ENCODE measurements at places on chromosomes 2 and 18.

GRCh38 chr2:67255933-67256615 is 141.1 kb upstream of the ETAA1 start:
- H3K4me3 ChIP-seq, result no peak overlapping the region
- DNase-seq, result no peak
- H3K27me3 ChIP-seq, result no peaks in the 10 kb centered on the region
- no peak overlapping the region for H3K27ac ChIP-seq
- no peaks in the 10 kb centered on the region for H3K4me1 ChIP-seq

- H3K27ac ChIP-seq, result no peak overlapping the region
- no peaks in the 10 kb centered on the region for H3K36me3 ChIP-seq
- no peak for DNase-seq
- H3K27me3 ChIP-seq, result no peaks in the 10 kb centered on the region
- no peak overlapping the region for H3K4me3 ChIP-seq
These were observed 31.9 kb upstream of the EML4 start for GRCh38 chr2:42137125-42137841.

DNA sequence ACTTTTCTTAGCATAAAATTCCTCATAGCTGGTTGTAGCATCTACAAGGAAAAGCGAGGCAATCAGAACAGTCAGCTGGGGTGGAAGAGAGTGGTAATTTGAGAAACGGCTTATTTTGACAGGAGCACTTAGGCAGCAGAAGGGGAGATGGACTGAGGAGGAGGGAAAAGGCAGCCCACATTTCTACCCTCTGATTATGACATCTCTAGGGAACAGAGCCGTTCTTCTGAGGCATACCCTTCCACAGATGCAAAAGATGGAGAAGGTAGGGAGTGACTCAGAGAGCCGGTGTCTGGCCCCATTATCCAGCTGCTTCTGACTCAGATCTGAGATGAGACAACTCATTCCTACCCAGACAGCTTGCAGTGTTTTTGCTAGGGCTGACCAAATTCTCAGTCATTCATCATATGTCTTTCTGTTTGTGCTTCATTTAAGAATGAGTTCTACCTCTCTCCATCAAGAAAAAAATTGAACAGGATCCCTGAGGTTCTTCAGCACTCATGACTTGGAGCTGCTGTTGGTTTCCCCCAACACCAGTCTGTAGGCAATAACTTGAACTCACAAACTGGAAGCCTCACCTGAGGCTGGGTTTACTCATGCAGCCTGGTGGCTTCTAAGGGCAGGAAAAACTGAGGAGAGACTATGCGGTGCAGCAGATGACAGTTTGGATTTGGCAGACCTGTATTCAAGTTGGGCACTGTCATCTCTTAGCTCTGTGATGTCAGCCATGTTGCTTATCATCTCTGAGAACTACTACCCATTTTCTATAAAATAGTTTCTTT is 15.9 kb upstream of the SEC11C start:
- H3K27ac ChIP-seq, result peak overlapping the region; percentile 76
- H3K27me3 ChIP-seq, result peaks cover 28% of the 10 kb centered on the region
- no peaks in the 10 kb centered on the region for H3K36me3 ChIP-seq
- peaks cover 6% of the 10 kb centered on the region for H3K4me1 ChIP-seq
- no peak for DNase-seq

DNA sequence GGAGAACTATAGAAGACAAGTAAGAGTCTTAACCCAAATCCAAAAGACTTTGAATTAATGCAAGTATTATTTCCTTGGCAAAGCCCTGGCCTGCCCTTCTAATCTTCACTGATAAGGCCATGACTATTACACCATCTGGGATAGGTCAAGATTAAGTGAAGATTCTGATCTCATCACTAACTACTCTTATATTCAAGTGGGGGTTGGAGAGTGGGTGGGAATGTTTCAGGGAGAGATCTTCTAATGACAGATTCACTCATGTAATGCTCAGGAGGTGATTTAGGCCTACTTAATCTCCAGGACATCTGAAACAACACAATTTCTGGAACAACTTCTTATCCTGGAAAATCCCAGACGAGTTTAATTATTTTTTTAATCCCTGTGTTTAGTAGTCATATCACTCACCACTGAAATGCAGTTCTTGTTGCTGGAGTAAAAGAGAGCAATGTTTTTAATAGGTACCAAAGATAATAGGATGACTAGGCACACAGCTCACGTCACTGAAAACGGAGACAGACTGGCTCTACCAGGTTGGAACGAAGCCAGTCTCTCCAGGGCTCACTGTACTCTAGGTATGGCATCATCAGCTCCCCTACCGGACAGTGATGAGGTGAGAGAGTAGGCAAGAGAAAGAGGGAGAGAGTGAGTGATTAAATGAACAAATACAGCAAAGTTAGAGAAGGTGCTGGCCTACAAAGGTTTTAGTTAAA is 133.1 kb downstream of the NCKAP5 start:
- no peak overlapping the region for H3K27ac ChIP-seq
- H3K4me1 ChIP-seq, result no peaks in the 10 kb centered on the region
- H3K4me3 ChIP-seq, result no peak overlapping the region
- H3K36me3 ChIP-seq, result no peaks in the 10 kb centered on the region
- no peak for DNase-seq

- no peak overlapping the region for H3K27ac ChIP-seq
- H3K4me3 ChIP-seq, result no peak overlapping the region
- peaks cover 32% of the 10 kb centered on the region for H3K4me1 ChIP-seq
- DNase-seq, result no peak
These were observed 58.4 kb upstream of the DNMT3A start for GRCh38 chr2:25400169-25400568.

DNA sequence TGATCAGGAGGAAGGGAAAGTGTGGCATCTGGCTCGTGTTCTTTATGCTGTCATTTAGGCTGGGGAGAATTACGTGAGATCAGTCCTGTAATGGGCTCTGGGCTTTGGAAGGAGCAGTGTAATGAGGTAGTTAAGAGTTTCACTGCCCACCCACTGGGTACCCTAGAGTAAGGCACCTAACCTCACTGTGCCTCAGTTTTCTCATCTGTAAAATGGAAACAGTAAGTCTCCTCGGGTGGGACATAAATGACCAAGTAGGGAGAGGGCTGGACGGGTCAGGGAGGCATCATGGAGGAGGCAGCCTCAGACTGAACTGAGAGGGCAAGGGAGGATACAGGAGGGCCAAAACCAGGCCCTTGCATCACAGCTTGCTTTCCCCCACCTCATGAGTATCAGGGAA is 97.3 kb upstream of the MCFD2 start:
- no peaks in the 10 kb centered on the region for H3K27me3 ChIP-seq
- peaks cover 50% of the 10 kb centered on the region for H3K36me3 ChIP-seq
- H3K27ac ChIP-seq, result no peak overlapping the region
- no peak overlapping the region for H3K4me3 ChIP-seq
- no peak for DNase-seq
- H3K4me1 ChIP-seq, result no peaks in the 10 kb centered on the region

GRCh38 chr2:85999061-85999831 is 106.4 kb downstream of the POLR1A start:
- DNase-seq, result peak; percentile 58
- H3K4me3 ChIP-seq, result peak overlapping the region; percentile 20
- no peaks in the 10 kb centered on the region for H3K27me3 ChIP-seq
- H3K4me1 ChIP-seq, result peaks cover 68% of the 10 kb centered on the region
- peak overlapping the region; percentile 77 for H3K27ac ChIP-seq
- peaks cover 3% of the 10 kb centered on the region for H3K36me3 ChIP-seq

- H3K27ac ChIP-seq, result no peak overlapping the region
- no peaks in the 10 kb centered on the region for H3K36me3 ChIP-seq
- H3K4me3 ChIP-seq, result no peak overlapping the region
- no peaks in the 10 kb centered on the region for H3K27me3 ChIP-seq
- peaks cover 7% of the 10 kb centered on the region for H3K4me1 ChIP-seq
These were observed 14.0 kb upstream of the HNMT start for GRCh38 chr2:137950238-137950637.

All from activated T-helper 2 cell treated with anti-CD3 and anti-CD28 coated beads, Interferon-gamma antibody, Interleukin-2, Interleukin-4, amounts not matched to agents 10 μg/mL and 5 μg/mL and 100 μg/mL, durations not matched to agents 14 hours and 24 hours and 36 hours (primary cell).